ENCODE measurements at places on chromosomes 11 and 22.

GRCh38 chr11:25733777-25734176 lies 598.2 kb upstream of the ANO3 start:
- no peak for DNase-seq

DNA sequence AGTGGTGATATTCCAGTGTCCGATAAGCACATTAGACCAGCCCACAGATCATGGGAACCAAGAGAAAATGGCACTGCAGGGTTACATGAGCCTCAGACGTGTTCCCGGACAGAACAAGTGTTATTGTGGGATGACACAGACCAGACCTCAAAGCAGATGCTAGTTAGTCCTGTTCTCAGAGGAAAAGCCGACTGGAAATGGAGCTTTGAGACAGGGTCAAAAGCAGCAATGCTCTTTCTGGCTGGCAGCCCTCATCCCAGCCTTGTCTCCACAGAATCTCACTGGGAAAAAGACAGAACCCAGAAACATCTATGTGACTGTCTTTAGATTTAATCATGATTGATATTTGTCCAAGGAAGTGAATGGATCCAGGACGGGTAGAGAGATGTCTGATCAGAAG lies 506.8 kb downstream of the INSC start:
- no peak for DNase-seq

GRCh38 chr11:299951-300735 lies 817 bp upstream of the IFITM5 start:
- DNase-seq = no peak

DNA sequence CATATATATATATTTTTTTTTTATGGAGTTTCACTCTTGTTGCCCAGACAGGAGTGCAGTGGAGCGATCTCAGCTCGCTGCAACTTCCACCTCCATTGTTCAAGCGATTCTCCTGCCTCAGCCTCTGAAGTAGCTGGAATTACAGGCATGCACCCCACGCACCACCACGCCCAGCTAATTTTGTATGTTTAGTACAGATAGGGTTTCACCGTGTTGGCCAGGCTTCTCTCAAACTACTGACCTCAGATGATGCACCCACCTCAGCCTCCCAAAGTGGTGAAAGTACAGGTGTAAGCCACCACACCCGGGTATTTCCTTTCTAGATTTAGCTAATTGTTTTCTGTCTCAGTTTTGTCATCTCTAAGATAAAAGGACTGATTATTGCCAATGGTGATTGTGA lies 821.1 kb downstream of the CNTN5 start:
- no peak for DNase-seq

GRCh38 chr22:27879923-27880322 lies 39.1 kb downstream of the PITPNB start:
- DNase-seq = no peak

- DNase-seq = no peak
Observed at GRCh38 chr22:38756711-38757463, 1.1 kb upstream of the SUN2 start.

- DNase-seq = no peak
Observed at GRCh38 chr11:105273660-105274280, 134.2 kb upstream of the CARD18 start.

DNA sequence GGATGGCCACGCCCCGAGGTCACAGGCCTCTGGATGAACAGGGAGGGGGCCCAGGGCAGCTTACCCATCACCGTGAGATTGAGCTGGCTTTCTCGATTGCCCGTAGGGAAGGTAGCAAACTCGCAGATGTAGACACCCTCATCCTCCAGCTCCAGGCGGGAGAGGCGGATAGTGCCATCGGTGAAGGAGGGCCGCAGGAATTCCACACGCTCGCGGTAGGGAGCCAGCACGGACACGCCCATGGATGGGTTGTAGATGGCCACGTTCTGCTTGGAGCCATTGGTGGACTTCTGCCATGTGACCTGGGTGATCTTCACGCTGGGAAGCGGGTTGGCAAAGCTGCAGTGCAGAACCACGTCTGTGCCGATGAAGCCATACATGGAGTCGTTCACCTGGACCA lies 50.6 kb downstream of the NECTIN1 start:
- no peak for DNase-seq

DNA sequence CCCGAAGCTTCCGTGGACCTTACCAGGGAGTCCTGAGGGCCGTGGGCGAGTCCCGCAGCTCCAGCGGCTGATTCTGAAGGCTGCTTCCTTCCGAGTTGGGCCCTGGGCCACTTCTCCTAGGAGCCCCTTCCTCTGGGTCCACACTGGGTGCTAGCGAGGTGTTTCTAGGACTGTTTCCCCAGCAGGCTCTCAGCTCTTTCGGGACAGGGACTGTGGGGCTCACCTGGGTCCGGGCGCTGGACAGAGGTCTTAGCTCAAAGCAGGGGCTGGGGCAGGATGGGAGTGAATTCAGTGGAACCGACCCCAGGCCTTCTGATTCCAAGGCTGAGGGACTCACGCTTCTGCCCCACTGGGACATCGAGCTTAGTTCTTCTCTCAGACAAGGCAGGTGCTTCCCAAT lies 29.3 kb upstream of the CSNK1E start:
- peak; percentile 55 for DNase-seq

DNA sequence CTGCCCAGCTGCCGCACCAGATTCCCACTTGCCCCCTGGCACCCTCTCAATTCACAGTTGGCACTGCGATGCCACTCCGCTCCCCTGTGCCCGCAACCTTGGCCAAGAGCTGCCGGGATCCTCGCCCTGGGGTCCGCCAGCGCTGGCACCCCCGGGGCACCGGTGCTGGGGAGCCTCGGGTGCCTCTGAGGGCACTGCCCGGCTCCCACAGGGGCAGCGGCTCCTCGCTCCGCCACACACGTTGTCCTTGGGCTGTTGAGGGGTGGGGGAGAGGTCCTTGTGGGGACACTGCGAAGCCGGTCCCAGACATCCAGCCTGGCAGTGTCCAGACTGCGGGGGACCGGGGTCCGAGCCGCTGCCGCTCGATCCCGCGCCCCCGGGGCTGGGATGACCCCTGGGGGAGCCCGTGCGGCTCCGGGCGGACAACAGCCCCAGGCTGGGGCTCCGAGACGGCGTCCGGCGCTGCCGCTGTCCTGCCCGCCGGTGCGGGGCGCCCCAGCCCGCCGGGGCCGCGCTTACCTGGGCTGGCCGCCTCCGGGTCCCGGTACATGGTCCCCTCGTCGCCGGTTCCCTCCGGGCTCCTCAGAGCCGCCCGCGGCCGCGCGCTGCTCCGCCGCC lies 496 bp downstream of the SYT7 start:
- no peak for DNase-seq

DNA sequence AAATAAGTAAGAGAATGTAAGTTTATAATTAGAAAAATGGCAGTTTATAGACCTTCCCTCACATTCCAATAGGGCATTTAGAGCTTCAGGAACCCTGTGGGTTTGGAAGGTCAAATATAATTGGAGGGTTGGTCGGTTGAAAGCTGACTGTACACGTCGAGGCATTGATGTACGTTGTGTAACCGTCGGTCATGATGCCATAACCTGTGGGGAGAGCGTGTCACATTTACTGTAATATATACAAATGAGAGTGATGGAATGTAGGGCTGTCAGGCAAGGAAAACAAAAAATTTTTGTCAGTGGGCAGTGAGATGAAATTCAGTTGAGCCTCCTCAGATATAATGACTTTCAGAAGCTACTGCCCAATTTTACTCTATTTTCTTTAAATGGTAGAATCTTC lies 88.5 kb downstream of the ARL14EP start:
- no peak for DNase-seq

DNA sequence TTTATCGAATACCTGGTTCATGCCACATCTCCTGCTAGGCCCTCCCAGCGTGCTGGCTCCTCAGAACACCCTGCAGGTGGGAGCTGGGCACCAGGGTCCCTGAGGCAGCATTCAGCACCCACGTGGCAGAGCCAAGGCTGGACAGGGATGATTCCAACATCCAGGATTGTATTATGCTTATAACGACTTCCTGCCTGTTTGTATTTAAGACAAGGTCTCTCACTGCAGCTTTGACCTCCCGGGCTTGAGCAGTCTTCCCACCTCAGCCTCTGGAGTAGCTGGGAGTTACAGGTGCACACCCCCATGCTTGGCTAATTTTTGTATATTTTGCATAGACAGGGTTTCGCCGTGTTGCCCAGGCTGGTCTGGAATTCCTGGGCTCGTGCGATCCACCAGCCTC lies 64.7 kb upstream of the WNT7B start:
- DNase-seq = no peak

DNA sequence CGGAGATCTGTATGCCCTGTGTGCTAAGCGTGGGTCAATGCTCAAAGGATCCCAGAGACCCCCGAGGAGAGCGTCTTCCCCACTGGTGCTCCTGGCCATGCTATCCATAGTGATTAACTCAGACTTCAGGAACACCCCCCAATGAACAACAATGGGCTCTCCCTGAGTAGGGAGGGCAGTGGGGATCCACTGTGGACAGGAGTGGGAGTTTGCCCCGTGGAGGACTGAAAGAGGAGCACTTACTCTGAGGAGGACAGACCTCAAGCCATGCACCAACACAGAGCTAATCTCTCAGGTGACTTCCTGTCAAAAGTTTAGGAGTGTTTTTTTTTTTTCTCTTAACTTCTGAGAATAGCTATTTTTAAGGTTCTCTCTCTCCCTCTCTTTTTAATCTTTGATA lies 24.4 kb downstream of the SLC1A2 start:
- no peak for DNase-seq

DNA sequence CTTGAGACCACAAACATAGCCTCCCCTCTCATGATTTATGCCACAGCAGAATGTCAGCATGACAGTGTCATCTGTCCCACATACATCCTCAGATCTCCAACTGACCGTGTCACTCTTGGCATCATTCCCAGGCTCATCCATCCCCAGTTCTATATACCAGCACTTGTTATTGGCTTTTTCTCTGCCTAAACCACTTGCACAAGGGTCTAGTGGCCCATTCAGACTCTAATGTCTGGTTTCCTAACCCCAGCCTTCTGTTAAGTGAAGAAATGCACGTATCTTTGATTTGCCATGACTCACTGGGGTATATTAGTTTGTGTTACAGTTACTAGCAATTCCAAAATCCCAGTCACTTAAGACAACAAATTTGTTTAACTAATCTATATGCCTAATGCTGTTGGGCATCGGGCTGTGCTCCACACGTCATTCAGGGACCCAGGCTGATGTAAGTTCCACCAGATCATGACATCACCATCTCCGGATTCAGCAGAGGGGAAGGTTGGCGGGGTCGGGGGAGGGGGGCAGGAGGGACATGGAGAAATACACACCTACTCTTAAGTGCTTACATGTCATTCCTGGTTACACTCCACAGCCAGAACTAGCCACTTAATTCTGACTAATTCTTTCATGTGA lies 517.4 kb downstream of the BUD13 start:
- no peak for DNase-seq

GRCh38 chr22:44438056-44438455 lies 60.0 kb downstream of the RTL6 start:
- DNase-seq = no peak

GRCh38 chr11:18379201-18379600 lies 15.2 kb upstream of the LDHA start:
- DNase-seq = no peak

GRCh38 chr11:133966921-133967598 lies 10.3 kb upstream of the IGSF9B start:
- DNase-seq = no peak

DNA sequence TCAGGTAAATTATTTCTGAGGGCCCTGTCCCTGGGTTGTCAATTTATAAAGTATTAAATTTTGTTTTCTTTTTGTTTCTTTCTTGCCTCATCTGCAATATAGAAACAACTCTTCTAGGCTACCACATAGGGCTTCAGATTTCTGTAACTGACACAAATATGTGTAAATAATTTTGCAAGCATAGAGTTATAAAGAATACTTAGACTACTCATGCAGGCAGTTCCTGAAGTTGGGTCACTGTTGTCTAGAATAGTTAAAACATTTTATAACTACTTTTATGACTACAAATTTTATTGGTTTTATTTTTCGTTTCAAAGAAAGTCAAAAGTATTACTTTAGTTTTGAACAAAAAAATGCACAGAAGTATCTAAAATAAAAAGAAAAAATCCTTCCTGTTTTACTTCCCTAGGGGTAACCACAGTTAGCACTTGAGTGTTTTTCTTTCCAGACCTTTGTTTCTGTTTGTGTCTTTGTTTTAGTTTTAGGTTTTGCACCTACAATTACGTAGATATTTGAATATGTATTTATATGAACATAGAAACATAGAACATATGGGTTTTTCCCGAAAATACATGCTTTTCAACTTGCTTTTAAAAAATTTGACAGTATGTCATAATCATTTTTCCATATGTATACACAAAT lies 12.4 kb upstream of the TMEM123 start:
- no peak for DNase-seq

- DNase-seq = no peak
Observed at GRCh38 chr11:16016468-16016829, 339.9 kb downstream of the SOX6 start.

GRCh38 chr11:15171956-15172355 lies 57.2 kb downstream of the INSC start:
- no peak for DNase-seq

- no peak for DNase-seq
Observed at GRCh38 chr11:115581871-115582639, 77.8 kb upstream of the CADM1 start.

DNA sequence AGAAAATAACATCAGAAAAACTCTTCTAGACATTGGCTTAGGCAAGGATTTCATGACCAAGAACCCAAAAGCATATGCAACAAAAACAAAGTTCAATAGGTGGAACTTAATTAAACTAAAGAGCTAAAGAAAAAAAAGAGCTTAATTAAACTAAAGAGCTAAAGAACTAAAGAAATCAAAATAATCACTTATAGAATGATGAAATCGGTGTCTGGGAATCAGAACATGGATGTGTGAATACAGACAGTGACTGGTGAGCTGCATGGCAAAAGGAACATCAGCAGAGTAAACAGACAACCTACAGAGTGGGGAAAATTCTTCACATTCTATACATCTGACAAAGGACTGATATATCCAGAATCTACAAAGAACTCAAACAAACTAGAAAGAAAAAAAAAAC lies 41.4 kb downstream of the ZNF280B start:
- DNase-seq = no peak

GRCh38 chr11:46725338-46726205 lies 6.6 kb downstream of the F2 start:
- no peak for DNase-seq

- peak; percentile 67 for DNase-seq
Observed at GRCh38 chr11:128734103-128734831, 40.4 kb downstream of the FLI1 start.

DNA sequence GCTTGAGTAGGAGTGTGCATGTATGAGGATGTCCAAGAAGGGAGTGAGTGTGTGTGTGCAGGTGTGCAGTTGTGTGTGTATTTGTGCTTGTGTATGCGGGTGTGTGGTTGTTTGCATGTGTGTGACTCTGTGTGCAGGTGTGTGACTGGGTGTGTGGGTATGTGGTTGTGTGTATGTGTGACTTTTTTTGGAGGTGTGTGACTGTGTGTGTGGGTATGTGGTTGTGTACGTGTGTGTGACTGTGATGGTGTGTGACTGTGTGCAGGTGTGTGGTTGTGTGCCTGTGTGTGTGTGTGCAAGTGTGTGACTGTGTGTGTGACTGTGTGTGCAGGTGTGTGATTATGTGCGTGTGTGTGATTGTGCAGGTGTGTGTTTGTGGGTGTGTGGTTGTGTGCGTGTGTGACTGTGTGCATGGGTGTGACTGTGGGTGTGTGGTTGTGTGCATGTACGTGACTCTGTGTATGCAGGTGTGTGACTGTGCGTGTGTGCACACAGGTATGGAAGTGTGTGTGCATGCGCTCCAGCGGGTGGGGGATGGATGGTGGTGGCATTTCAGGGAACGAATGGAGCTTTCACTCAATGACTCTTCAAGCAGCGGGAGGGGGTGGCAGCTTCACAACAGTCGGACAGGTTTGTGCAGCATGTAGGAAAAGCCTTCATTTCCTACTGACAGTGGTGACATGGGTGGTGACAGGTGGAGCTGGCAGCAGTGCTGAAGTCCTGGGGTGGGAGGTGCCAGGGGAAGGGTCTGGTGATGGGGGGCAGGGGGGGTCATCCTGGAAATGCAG lies 47.6 kb downstream of the CACNA1I start:
- DNase-seq = no peak
